Midbrain (tissue), 1 donor: ENCODE measurements at places on chromosomes 1 and 21.
A peak's percentile ranks its signal among the peaks of the same experiment; 100 is the strongest.

- no peak for DNase-seq
Measured at GRCh38 chr1:64282351-64282750, 78.9 kb downstream of the UBE2U start.

GRCh38 chr1:33634806-33635205, 162.4 kb downstream of the ZSCAN20 start:
- peak; percentile 13 for DNase-seq

DNA sequence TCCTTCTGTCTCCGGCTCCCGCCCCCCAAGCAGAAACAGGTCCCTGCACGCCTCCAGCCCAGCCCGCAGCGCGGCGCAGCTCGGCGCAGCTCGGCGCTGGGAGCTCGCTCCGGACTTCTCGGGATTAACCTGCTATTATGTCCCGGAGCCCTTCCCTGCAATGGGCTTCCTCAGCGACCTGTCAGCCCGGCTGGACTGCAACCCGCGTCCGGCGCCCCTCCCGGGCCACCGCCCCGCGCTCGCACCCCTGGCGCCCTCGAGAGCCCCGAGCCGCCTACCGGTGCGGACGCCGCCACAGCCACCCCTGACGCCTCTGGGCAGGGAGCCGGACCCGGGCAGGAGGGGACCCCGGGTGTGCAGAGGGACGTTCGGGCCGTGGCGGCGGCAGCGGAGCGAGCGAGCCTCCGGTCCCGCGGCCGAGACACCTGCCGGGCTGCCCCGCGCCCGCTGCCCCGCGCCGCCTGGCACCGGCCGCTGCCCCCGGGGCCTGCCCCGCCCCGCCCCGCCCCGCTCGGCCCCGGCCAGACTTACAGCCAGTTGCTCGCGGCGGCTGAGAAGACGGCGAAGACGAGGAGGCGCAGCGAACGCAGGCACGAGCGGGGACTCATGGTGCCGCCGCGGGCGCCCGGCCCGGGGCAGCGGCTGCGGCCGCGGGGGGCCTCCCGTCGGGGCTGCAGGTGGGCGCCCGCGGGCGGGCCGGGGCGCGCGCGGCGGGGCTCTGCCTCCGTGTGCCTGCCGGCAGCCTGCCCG, 407 bp downstream of the WNT4 start:
- no peak for DNase-seq

DNA sequence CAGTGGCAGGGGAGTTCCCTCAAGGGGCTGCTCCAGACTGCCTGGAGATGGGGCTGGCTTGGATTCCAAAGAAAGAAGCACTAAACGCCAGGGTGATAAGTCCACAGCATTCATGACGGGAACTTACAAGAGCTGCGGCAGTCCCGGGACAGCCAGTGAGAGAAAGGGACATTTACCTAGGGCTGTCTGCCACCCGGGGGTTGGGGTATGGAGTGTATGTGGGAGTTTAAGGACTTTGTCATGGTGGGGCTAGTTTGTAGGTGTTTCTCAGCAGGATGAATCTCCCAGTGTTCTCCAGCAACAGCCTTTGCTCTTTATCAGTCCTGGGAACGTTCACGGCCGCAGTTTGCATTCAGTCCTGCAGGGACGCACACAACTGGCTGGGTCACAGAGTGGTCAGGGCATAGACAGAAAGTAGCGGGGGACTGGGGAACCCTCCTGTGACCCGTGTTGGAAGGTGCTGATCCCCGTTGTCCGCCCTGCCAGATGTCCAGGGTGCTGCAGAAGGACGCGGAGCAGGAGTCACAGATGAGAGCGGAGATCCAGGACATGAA, 41.4 kb upstream of the HMGN1 start:
- DNase-seq = no peak

DNA sequence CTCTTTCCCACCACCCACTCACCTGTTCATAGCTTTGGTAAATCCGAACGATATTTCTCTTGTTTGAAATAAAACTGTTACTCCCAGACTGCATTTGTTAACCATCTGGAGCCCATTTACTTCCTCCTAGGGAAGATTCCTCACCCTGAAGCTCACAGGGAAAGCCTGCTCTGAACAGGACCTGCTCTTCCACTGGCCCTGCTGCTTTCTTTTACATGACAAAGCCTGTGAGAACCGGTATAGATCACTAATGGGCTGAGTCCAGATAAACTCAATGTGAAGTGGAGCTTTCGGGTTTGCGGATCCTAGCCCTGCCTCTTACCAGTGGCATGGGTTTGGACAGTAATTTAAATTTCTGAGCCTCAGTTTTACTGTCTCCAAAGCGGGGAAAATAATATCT, 45.2 kb downstream of the FAM163A start:
- no peak for DNase-seq

DNA sequence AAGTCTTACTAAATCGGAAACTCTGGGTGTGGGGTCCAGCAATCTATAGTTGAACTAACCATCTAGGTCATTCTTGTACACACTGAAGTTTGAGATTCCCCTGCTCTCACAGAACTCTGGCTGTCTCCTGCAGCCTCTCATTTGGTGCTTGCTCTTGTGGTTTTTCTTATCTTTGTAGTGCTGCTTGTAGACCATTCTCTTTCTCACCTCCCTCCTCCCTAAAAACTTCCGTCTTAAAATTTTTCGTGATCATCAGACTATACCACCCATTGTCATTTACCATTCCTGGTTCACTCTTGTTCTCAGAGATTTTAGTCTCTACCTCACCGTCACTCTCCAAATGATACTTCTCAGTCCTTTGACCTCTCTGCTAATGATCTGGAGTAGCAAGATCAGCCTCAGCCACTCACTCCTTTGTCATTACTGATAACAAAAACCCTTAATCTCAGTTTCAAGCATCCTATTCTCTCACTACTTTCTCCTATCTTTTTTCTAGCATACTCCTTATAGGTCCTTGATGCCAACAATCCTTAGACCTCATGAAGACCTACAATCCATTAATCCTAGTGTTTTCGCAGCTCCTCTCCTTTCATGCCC, 13.0 kb upstream of the EPHX4 start:
- DNase-seq = no peak

- no peak for DNase-seq
Measured at GRCh38 chr21:41614511-41614910, 106.6 kb upstream of the TMPRSS2 start.

DNA sequence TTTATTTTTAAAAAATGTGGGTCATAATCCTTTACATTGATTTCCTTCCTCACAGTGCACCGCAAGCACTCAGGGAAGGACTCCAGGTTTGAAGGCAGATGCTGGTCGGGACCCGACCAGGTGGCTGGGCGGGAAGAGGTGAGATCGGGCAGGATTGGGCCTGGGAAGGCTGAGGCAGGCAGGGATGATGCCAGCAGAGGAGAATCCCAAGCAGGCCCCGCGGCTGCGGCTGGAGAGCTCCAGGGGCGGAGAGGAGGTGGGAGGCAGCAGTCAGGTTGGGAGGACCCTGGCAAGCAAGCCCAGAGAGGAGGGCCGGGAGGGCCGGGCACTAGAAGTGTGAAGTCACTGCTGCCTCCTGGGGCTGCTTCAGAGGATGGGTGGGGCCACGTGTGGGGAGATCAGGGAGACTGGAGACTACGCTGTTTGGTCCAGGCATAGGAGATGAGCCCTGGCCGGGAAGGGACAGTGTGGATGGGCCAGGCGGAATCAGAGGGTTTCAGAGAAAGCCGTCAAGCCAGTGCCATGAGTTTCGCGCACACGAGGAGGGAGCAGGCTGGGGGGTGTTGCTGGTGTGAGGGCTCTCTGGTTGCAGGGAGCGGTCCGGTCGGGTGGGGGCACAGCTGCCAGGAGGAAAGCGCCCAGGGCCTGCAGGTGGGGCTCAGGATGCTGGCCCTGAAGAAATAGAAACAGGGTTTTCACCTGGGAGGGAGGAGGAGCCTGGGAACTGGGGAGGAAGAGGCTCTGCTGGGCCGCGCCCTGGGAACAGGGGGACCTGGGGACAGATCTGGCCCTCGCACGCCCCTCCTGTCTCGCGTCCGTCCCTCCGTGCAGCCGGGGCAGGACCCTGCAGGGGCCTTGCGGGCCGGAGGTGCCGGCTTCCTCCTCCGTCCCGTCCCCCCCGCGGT, 888 bp upstream of the COL18A1 start:
- DNase-seq = no peak

DNA sequence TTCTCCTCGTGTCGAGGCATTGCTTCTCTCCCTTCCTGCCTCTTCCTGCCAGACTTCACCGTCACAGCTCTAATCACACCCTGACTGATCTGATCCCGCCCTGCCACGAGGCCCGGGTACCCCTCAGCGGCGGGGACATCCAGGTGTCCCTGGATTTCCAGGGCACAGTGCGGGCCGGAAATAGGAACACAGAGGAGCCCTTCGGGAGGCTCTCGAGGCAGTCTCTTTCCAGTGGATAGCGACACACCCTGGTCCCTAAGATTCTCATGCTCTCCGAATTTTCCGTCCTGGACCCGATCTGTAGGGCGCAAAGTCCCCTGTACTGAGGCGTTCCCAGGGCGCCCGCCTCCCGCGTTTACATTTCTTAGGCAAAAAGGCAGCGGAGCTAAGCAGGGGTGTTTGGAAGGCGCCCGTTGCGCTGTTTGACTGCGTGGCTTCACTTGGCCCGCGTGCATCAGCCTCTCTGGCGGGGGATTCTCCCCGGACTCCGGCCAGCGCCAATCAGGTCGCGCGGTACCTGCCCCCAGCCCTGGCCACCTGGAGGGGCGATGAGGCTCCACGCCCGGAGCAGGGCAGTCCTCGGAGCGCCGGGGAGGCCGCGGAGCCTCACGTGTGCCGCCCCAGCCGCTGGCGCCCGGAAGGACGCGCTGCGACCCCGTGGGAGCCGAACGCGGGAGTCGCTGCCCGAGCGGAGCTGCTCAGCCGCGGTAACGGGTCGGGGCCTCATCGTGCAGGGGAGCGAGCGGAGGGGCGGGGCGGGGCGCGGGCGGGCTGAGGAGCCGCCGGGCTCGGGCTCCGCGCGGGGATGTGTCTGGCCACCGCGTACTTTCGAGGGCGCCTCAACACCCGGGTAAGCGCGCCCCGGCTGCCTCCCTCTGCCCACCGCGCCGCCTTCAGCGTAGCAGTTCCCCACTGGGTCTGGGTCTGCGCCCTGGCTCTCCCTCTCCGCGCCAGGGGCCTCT, at the start of gene FAM163A:
TSS of gene FAM163A (plus strand) at position 575 of the 962 bp plus-strand sequence. CDS start 69,807 bp downstream, outside the sequence.
- DNase-seq = no peak

DNA sequence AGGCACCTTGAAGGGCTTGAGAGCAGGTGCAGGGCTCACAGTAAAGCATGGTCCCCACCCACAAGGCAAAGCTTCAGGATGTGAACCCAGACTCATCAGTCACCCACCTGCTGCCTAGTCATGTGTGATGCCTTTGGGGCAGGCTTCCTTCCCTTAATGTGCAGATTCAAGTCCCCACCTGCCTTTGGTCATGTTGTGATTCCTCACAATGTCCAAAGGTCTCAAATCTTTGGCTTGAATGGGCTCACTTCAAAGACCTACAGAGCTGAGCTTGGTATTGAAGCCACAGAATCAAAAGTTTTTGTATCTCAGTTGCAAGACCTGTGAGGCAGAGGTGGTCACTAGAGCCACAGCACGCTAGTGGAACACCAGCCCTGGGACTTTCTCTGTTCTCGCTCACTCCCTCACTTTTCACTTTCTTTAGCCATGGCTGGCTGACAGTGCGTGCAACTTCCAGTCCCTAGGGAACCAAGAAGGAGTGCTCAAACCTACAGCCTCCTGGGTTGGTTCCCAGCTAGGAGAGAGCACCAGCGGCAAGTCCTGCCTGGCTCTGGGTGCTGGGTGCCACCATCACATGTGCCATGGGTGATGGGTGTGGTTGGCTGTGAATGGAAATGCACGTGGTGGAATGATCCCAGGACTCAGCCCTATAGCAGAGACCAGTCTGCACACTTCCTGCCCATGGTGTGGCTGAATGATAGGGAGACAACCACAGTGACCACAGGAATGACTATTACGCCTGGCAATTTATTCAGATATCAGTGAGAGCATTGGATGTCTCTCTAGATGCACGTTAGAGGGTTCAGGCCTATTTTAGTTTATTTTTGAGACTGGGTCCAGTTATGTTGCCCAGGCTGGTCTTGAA, 26.4 kb upstream of the CLIC6 start:
- no peak for DNase-seq

DNA sequence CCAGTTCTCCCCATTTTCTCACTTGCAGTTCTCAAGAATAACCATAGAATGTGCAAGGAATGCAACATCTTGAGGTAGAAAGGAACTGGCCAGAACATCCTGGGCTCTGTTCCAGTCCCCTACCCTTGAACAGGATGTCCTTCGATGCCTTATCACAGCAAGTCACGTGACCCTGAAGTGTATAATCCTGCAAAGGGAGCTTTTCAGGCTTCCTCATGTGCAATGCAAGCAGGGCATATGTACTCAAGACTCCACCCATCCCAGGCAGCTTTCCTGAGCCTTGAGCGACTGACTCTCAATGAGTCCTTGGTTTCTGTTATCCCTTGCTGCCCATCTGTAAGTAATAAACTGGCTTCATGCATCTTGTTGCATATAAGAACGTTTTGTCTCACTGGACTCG, 311.0 kb downstream of the MRPL39 start:
- no peak for DNase-seq

DNA sequence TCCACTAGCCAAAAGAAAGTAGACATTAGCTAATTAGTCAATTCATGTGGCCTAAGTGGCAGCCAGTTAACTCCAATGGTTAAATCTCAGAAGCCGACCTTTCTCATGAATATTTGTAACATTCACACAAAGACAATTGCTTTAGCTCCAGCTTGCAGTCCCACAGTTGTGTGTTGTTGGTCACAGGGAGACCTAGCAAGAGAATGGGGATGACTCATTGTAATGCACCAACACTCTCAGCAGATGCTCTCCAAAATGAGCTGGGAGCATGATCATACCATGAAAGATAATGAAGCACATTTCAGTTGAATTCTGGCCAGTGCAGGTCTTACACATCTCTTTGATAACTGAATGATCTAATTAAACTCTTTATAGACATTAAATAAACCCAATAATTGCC, 160.4 kb downstream of the HLX start:
- DNase-seq = no peak

- DNase-seq = peak; percentile 37
Measured at GRCh38 chr1:244012202-244012601, 38.9 kb upstream of the ZBTB18 start.

GRCh38 chr1:200872446-200873115, at the start of gene GPR25:
Gene GPR25, plus strand, starts transcription at chr1:200872981. Its CDS starts 57 bp downstream, at chr1:200873038.
- DNase-seq = no peak

DNA sequence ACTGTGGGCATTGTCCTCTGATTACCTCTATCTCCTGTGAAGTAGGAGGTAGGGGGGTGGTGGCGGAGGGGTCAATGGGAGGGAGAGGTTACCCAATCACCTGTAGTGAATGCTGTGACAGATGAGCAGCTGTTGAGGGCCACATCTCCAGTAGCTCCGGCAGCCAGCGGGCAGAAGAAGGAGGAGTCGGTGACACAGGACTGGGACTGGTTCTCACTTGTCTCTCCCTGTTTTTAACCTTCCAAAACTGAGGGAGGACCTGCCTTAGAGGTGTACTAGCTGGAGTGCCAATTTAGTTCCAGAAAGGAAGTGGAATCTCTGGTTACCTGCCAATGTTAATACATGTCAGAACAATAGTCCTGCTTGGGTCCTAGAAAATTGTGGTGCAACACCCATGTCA, 56.2 kb upstream of the ENAH start:
- no peak for DNase-seq

- no peak for DNase-seq
Measured at GRCh38 chr1:214319938-214320337, 39.0 kb downstream of the SMYD2 start.

- no peak for DNase-seq
Measured at GRCh38 chr1:210709701-210710100, 381.0 kb downstream of the HHAT start.

GRCh38 chr1:223739366-223740037, 27.2 kb downstream of the CAPN2 start:
- no peak for DNase-seq

GRCh38 chr1:185535621-185536020, 198.6 kb upstream of the HMCN1 start:
- DNase-seq = no peak

- DNase-seq = peak; percentile 39
Measured at GRCh38 chr1:27435566-27436203, 43.3 kb downstream of the GPR3 start.

- DNase-seq = no peak
Measured at GRCh38 chr1:209815490-209815889, 9.5 kb upstream of the IRF6 start.
